HepG2 (cell line): ENCODE measurements at places on chromosomes 11 and 22. TPM values are rescaled to one million over a fixed set of nuclear protein-coding genes. Genes with fewer than 3 reads are reported as not detected.

VSTM5 gene
- total RNA-seq = not detected in 2 replicates

KCNJ11 gene
- total RNA-seq = 0.81 and 1.6 TPM in 2 replicates

MYEOV gene
- 0.17 and 0.33 TPM in 2 replicates for total RNA-seq

FXYD2 gene
- 106 and 107 TPM in 2 replicates for total RNA-seq

RAB30 gene
- 5.0 and 8.8 TPM in 2 replicates for total RNA-seq

OR51G1 gene
- not detected in 2 replicates for total RNA-seq

MRGPRE gene
- not detected in 2 replicates for total RNA-seq

LMO2 gene
- total RNA-seq = not detected in 2 replicates

OR51B6 gene
- not detected in 2 replicates for total RNA-seq

WBP2NL gene
- not detected in 2 replicates for total RNA-seq

CBLIF gene
- not detected in 2 replicates for total RNA-seq

TCN2 gene
- total RNA-seq = 0.31 TPM in 1 of 2 replicates, not detected in the other

TMEM132A gene
- 8.4 and 32.9 TPM in 2 replicates for total RNA-seq

KCNQ1OT1 gene
- 2.5 and 18.9 TPM in 2 replicates for total RNA-seq

BCO2 gene
- total RNA-seq = 0.38 TPM in 1 of 2 replicates, not detected in the other

CHRM1 gene
- total RNA-seq = not detected in 2 replicates

MCAM gene
- total RNA-seq = 5.9 and 15.2 TPM in 2 replicates

TH gene
- total RNA-seq = not detected in 2 replicates

C11orf52 gene
- total RNA-seq = 7.4 and 10.5 TPM in 2 replicates

NTM gene
- not detected in 2 replicates for total RNA-seq

IGLL1 gene
- not detected in 2 replicates for total RNA-seq

BAIAP2L2 gene
- total RNA-seq = 3.0 and 4.4 TPM in 2 replicates

SLC22A9 gene
- total RNA-seq = 1.9 and 4.0 TPM in 2 replicates

ART1 gene
- total RNA-seq = not detected in 2 replicates

SMIM38 gene
- 0.40 TPM in 1 of 2 replicates, not detected in the other for total RNA-seq

RASSF10 gene
- total RNA-seq = not detected in 2 replicates

OR52I1 gene
- not detected in 2 replicates for total RNA-seq

POGLUT3 gene
- total RNA-seq = 17.2 and 22.0 TPM in 2 replicates

YPEL1 gene
- total RNA-seq = 0.21 and 0.33 TPM in 2 replicates

GUCY1A2 gene
- 0.07 TPM in 1 of 2 replicates, not detected in the other for total RNA-seq

WNT11 gene
- 0.66 TPM in 1 of 2 replicates, not detected in the other for total RNA-seq

GLYAT gene
- total RNA-seq = not detected in 2 replicates

SCO2 gene
- 2.1 and 3.7 TPM in 2 replicates for total RNA-seq

MS4A7 gene
- not detected in 2 replicates for total RNA-seq

DNAL4 gene
- total RNA-seq = 8.0 and 8.8 TPM in 2 replicates

CCDC15 gene
- total RNA-seq = 4.6 and 6.5 TPM in 2 replicates

SLC25A17 gene
- 24.0 and 27.9 TPM in 2 replicates for total RNA-seq

ARFIP2 gene
- total RNA-seq = 58.9 and 60.2 TPM in 2 replicates

OR10A2 gene
- not detected in 2 replicates for total RNA-seq

OR51B2 gene
- not detected in 2 replicates for total RNA-seq

SLC5A4 gene
- not detected in 2 replicates for total RNA-seq

LDHAL6A gene
- total RNA-seq = not detected in 2 replicates

BEST1 gene
- total RNA-seq = 0.09 TPM in 1 of 2 replicates, not detected in the other

KREMEN1 gene
- 10.2 and 13.8 TPM in 2 replicates for total RNA-seq

ZNF215 gene
- not detected in 2 replicates for total RNA-seq

SCN3B gene
- total RNA-seq = 0.07 TPM in 1 of 2 replicates, not detected in the other

MUC5B gene
- total RNA-seq = not detected in 2 replicates
